ENCODE measurements at places on chromosomes 2 and 18. TPM values are rescaled to one million over a fixed set of nuclear protein-coding genes. Genes with fewer than 3 reads are reported as not detected.

Gene TUBA3E
- not detected for total RNA-seq

Gene CYP26B1
- total RNA-seq = 0.65 TPM

Gene SPAG16
- 9.1 TPM for total RNA-seq

Gene SNORC
- 0.65 TPM for total RNA-seq

Gene VWC2L
- not detected for total RNA-seq

Gene GALNT14
- not detected for total RNA-seq

Gene SPR
- total RNA-seq = 40.2 TPM

Gene MFSD2B
- total RNA-seq = not detected

Gene UGT1A10
- total RNA-seq = not detected

Gene LYPD1
- 1.9 TPM for total RNA-seq

Gene DNAJC5G
- total RNA-seq = 0.98 TPM

Gene LNPK
- total RNA-seq = 14.1 TPM

Gene ATF2
- 74.5 TPM for total RNA-seq

Gene WDSUB1
- total RNA-seq = 4.6 TPM

Gene MRPL19
- 33.0 TPM for total RNA-seq

Gene TUBA4B
- total RNA-seq = not detected

Gene WNT10A
- total RNA-seq = not detected

Gene THUMPD2
- total RNA-seq = 8.8 TPM

Gene ALPG
- not detected for total RNA-seq

Gene TRIM43
- not detected for total RNA-seq

Gene G6PC2
- total RNA-seq = not detected

Gene DSG1
- not detected for total RNA-seq

Gene CMPK2
- 2.6 TPM for total RNA-seq

Gene SCN7A
- not detected for total RNA-seq

Gene COLEC11
- 0.65 TPM for total RNA-seq

Gene NAT8
- total RNA-seq = not detected

Gene METTL4
- 12.7 TPM for total RNA-seq

Gene ZAP70
- total RNA-seq = not detected

Gene BMP10
- not detected for total RNA-seq

Gene CAVIN2
- 335 TPM for total RNA-seq

Gene MC2R
- not detected for total RNA-seq

Gene B3GNT7
- total RNA-seq = 0.33 TPM

Gene ATP6V1C2
- total RNA-seq = under 0.01 TPM

Gene RNF25
- 56.6 TPM for total RNA-seq

Gene PLGLB1
- 1.3 TPM for total RNA-seq

Gene STAT4
- 1.4 TPM for total RNA-seq

Gene FLACC1
- 0.65 TPM for total RNA-seq
